Prostate gland (tissue), 2 donors: ENCODE measurements at places on chromosomes 16 and 17.
A peak's percentile ranks its signal among the peaks of the same experiment; 100 is the strongest.

GRCh38 chr17:4719684-4720221 lies 9.3 kb downstream of the ARRB2 start:
- no peaks in the 10 kb centered on the region for H3K27me3 ChIP-seq
- H3K4me1 ChIP-seq, result no peaks in the 10 kb centered on the region
- H3K27ac ChIP-seq, result no peak overlapping the region

GRCh38 chr17:78725448-78726021 lies 56.5 kb downstream of the CYTH1 start:
- no peaks in the 10 kb centered on the region for H3K36me3 ChIP-seq
- no peak overlapping the region for H3K4me3 ChIP-seq
- DNase-seq, result no peak
- no peaks in the 10 kb centered on the region for H3K27me3 ChIP-seq

DNA sequence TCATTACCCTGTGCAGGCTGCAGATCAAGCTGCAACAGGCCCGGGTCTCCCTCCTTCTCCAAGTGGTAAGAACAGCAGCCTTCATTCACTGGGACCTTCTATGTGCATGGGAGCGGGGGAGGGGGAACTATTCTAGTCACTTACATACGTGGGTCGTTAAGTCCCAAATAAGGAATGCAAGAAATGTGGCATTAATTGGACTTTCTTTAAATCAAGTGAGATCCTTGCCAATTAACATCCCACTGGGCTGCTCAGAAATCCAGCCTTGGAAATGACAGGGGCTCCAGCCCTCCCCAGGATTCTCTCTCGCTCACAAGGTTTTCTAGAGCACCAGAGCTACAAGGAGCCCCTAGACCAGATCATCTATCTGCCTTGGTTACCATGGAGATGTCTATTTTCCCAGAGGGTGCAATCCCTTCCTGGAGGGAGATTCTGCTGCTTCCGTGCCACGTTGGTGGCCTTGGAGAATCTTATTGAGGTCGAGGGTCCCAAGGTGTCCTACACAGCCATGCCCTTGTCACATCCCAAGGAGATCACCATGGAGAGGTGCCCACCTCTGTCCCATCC lies 5.2 kb upstream of the EIF1 start:
- H3K27ac ChIP-seq, result no peak overlapping the region
- no peaks in the 10 kb centered on the region for H3K36me3 ChIP-seq
- DNase-seq, result no peak
- no peaks in the 10 kb centered on the region for H3K4me1 ChIP-seq
- H3K27me3 ChIP-seq, result no peaks in the 10 kb centered on the region

DNA sequence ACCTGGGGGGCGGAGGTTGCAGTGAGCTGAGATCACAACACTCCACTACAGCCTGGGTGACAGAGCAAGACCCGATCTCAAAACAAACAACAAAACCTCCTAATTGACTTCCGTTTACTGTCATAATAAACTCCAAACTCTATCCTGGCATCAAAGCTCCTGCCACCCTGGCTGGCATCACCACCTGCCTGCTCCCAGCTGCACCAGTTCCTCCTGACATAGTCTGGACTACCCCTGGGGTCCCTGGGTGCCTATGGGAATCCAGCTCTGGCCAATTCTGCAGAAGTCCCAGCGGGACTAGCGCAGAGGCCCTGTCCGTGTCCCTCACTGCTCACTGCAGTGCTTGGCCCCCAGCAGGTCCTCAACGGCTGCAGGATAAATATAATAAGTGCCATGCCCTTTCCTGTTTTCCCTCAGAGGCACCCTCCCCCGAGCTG lies 723 bp downstream of the NTHL1 start:
- peak overlapping the region; percentile 66 for H3K27ac ChIP-seq
- H3K27me3 ChIP-seq, result no peaks in the 10 kb centered on the region
